CMK (cell line): ENCODE measurements at places on chromosomes 12 and 14.
A peak's percentile ranks its signal among the peaks of the same experiment; 100 is the strongest.

- no peak for DNase-seq
These were observed 18.6 kb upstream of the PTGR2 start for GRCh38 chr14:73833034-73833433.

GRCh38 chr12:42584651-42585111 lies 4.9 kb downstream of the PRICKLE1 start:
- no peak for DNase-seq

GRCh38 chr12:82835217-82835616 lies 148.5 kb downstream of the TMTC2 start:
- no peak for DNase-seq

- no peak for DNase-seq
These were observed 19.6 kb upstream of the TMEM30B start for GRCh38 chr14:61300754-61301153.

- no peak for DNase-seq
These were observed 27.0 kb downstream of the DYNC1H1 start for GRCh38 chr14:101991352-101991751.

- DNase-seq, result no peak
These were observed 224.5 kb downstream of the BCL11B start for GRCh38 chr14:99047441-99048031.

GRCh38 chr14:55963295-55963694 lies 154.9 kb upstream of the PELI2 start:
- DNase-seq, result peak; percentile 37

DNA sequence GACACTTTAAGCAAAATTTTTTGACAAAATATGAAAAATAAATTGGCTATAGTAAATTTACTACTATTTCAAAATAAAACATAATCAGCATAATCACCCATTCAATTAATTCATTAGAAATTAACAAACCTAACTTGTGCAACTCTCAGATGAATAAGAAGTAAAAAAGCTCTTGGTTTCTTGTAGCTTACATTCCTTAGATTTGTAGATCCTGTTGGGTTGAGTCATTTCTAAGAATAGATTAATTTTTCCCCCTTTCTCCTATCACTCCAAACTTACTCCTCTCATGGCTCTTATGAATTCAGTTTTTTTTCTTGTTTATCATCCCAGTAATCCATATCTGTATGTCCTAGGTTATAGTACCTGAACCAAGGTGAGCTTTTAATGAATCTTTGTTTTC lies 230.9 kb upstream of the LRIG3 start:
- no peak for DNase-seq

- no peak for DNase-seq
These were observed 805 bp upstream of the CRACR2A start for GRCh38 chr12:3753544-3754284.

- no peak for DNase-seq
These were observed 11.7 kb downstream of the BEST3 start for GRCh38 chr12:69687390-69687789.

GRCh38 chr14:54881235-54881760 lies 21.3 kb downstream of the GCH1 start:
- no peak for DNase-seq
